ENCODE measurements at places on chromosomes 16 and 17.

GRCh38 chr17:348692-349425, 3.7 kb downstream of the RPH3AL start:
- DNase-seq = peak; percentile 81

DNA sequence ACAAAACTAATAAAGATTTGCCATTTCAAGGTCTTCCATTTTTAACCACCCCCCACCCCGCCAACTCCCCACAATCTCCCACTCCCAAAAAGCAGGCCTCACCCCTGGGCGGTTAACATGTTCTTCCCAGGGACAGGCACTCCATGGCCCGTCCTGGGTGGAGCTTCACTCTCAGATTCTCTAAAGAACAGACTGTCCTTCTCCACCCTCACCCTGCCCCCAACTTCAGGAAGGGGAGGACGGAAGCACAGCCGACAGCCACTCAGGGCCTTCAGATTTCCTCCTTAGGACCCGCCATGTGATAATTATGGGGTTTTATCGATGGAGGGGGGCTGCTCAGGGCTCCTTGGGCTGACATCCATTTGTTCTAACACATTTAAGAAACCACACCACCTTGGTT, 61.9 kb downstream of the ZFHX3 start:
- no peak for DNase-seq

GRCh38 chr17:72515291-72516065, 394.7 kb downstream of the SOX9 start:
- DNase-seq = peak; percentile 26

- no peak for DNase-seq
These were observed 188.0 kb upstream of the TNRC6C start for GRCh38 chr17:77770331-77771105.

DNA sequence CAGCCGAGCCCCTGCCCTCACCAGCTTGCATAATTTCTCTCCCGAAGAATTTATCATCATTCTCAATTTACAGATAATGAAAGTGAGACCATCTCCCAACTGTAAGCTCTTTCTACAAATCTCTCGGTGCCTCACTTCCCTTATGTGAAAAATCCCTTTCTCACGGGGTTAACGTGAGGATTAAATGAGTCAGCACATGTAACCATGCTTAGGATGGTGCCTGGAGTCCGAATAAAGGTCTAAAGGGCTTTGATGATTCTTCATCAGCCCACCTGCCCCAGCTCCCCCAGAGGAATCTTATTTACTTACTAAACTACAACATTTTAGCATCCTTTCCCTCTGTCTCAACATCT, 24.8 kb upstream of the PIK3R6 start:
- DNase-seq = no peak

- DNase-seq = no peak
These were observed 830 bp downstream of the SPHK1 start for GRCh38 chr17:76384987-76385891.

GRCh38 chr16:89924297-89924924, 1.3 kb downstream of the TUBB3 start:
- peak; percentile 11 for DNase-seq

DNA sequence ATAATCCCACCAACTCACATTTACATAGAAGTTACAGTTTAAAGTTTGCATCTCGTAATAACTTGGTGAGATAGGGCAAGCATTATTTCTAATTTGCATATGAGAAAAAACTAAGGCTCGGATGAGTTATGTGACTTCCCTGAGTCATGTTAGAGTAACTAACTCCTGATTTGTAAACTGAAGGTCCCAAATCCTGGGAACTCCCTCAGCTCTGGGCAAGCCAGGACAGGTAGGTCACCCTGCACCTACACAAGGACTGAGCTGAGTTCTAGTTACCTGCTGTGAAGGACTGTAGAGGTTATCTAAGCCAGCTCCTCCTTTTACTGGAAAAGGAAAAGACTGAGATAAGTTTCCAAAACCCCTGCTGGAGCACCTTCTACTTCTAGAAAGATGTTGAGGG, 92.1 kb upstream of the HLF start:
- DNase-seq = no peak

- DNase-seq = no peak
These were observed 143.2 kb upstream of the CDH5 start for GRCh38 chr16:66223176-66223780.

DNA sequence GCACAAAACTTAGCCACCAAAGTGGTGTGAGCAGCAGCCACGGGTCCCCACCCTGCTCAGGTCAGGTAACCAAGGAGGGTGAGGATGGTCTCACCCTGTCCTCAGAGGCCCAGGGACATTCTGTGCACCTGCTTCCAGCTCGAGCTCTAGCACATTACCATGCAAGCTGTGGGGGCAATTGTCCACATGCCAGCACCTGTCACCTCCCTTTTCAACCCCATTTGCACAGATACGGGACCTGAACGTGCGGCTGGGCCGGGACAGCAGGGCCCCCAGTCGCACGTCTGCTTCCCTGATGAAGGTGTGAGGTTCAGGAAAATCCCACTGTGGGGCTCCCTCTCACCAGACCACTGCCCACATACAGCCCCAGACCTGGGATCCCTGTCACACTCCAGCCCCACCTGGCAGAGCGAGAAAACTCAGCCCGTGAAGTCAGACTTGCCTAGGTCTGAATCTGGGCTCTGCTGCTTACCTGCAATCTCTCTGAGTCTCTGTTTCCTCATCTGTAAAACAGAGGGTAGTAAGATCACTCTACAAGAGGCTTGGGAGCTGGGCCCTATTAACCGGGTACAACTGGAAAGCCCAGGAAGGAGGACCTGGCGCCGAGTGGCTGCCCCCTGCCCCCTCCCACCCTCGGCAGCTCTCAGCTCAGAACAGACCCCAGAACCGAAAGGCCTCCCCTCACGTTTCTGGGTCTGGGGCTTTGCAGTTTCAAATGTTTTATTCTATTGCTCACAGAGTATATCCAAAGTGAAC, 7.9 kb downstream of the WFIKKN2 start:
- no peak for DNase-seq

DNA sequence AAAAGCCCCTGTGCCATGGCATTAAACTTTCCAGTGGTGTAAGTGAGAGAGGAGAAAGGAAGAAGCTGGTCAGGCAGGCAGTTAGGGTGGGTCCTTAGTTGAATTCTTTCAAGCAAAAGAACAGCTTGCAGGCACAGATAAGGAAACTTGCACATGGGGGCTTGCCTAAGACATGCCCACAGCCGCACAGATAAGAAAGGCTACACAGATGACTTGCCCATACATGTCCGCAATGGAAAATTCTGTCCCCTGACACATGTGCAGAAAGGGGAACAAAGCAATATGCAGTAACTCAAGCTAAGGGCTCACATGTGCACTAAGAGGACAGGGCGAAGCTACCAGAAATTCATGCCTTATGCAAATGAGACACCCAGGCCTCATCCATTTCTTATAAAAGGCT, 69.9 kb downstream of the GSG1L start:
- DNase-seq = no peak

GRCh38 chr16:29892458-29892813, 6.9 kb downstream of the SEZ6L2 start:
- DNase-seq = no peak

GRCh38 chr17:17837966-17838962, 1.5 kb upstream of the SREBF1 start:
- DNase-seq = peak; percentile 15

DNA sequence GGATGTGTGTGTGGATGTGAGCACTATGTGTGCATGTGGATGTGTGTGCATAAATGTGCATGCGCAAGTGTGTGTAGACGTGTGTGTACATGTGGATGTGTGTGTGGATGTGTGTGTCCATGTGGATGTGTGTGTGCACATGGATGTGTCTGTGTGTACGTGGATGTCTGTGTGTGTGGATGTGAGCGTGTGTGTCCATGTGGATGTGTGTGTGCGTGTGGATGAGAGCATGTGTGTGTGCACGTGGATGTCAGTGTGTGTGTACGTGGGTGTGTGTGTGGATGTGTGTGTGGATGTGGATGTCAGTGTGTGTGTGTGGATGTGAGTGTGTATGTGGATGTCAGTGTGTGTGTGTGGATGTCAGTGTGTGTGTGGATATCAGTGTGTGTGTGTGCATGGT, 63.6 kb upstream of the DOC2B start:
- DNase-seq = no peak

DNA sequence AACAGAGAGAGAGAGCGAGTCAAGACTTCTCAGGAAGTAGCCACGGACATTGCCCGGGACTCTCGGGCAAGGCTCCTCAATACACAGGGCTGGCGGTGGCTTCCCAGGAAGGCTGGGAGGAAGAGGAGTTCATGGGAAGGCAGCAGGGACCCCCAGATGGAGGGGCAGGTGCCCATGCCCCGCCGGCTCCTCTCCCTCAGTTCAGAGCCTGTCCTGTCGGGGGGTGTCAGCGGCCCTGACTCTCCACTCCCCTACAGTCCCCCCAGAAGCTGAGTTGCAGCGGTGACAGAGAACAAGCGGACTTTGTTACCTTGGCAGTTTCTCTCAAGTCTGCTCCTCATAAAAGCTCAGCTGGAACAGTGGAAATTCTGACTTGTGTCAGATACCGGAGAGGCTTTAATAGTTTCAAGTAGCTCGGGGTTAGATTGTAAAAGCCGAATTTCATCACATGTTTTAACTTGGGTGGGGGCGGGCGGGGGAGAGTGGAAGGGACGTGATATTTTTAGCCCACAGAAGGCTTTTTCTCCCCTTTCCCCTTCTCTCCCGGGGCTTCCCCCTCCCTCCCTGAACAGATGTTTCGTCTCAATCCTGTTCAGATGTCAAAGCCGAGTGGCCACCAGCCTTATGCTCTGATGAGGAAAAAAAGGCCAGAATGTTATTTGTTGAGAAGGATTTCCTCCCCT, 65.2 kb downstream of the NKD1 start:
- DNase-seq = no peak

DNA sequence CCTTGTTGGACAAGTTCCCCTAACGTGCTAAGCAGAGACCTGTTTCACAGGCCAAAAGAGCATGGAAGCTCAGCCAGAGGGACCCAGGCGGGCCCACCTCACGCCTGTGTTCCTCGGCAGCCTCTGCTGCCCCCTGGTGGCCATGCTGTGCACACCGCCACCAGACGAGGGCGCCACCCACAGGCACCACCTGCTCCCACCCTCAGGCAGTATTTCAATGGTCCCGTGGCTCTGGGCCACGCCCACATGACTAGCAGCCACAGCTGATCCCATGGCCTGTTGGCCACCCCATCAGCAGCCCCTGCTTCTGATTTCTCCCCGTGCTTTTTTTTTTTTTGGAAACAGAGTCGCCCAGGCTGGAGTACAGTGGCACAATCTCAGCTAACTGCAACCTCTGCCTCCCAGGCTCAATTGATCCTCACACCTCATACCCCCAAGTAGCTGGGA, 18.9 kb downstream of the MPG start:
- DNase-seq = peak; percentile 88

DNA sequence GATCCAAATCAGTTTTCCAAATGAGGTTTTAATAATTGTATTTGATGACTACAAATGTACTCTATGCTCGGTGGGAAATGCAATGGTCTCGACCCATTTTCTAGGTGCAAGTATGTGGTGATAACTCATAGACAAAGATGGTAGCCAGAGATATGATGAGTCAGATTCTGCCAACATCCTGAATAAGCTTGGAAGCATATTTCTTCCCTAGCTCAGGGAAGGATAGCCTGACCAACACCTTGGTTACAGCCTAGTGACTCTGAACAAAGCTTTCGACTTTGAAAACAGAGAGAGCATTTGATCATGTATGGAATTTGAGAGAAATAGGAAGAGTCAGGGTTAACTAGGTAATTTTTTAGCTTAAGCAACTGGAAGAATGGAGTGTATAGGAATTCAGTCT, 128.3 kb upstream of the MYOCD start:
- no peak for DNase-seq

GRCh38 chr17:34300652-34301370, 15.3 kb downstream of the CCL11 start:
- no peak for DNase-seq

- DNase-seq = no peak
These were observed 67.1 kb downstream of the TANC2 start for GRCh38 chr17:63033142-63033541.

DNA sequence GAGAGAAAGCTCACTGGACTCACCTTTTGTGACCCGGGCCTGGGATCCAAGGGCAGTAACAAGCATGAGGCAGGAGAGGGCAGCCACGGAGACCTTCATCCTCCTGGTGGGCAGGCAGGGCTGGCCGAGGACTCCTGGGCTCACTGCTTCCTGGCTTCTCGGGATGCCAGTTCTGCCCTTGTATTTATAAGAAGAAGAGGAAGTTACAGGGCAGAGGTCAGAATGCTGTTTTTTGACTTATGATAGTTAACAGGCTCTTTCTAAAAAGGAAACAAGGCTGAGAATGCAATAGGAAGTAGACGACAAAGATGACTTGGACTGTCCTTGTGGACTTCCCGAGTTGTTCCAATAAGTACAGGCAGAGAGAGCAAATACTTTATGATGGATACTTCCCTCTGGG, at the start of gene CCL23:
TSS of gene CCL23 (minus strand) at position 174 of the 400 bp plus-strand sequence. CDS start at position 99, 75 bp downstream.
- no peak for DNase-seq

DNA sequence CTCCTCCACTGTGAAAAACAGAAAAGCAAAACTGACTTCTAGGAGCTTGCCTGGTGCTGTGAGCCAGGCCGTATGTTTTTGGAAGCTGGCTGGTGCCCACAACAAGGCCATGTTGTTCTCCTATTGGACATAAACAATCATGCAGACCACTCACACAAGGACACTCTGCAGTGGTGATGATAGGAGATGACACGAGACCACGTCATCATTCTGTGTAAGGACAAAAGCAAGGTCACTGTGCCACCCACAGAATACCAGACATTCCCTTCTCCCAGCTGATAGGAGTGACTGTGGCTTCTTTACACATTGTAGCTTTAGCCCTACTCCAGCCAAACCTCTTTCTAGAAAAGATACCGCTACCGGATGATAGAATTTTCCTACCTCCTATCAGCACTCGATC, 47.7 kb upstream of the LCMT1 start:
- DNase-seq = no peak

- DNase-seq = no peak
These were observed 37.2 kb downstream of the IRF8 start for GRCh38 chr16:85935974-85936760.

DNA sequence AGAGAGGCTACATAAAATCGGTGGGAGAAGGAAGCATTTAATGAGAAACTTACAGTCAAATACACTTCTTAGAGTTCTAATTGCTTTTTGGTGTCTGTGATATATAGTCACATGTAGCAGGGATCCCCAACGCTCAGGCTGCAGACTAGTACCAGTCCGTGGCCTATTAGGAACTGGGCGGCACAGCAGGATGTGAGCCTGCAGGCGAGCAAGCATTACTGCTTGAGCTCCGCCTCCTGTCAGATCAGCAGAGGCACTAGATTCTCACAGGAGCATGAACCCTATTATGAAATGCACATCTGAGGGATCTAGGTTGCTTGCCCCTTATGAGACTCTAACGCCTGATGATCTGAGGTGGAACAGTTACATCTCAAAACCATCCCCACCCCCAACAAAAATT, 158.5 kb downstream of the TANC2 start:
- DNase-seq = no peak
